Lower leg skin (tissue), 4 donors: ENCODE measurements at places on chromosomes 12 and 14. TPM values are rescaled to one million over a fixed set of nuclear protein-coding genes. Genes with fewer than 3 reads are reported as not detected.
A peak's percentile ranks its signal among the peaks of the same experiment; 100 is the strongest.

LGR5 gene
- total RNA-seq = 1.4 TPM

LRFN5 gene
- 0.88 TPM for total RNA-seq

GPRC5A gene
- 9.4 TPM for total RNA-seq

- DNase-seq = no peak
Observed at GRCh38 chr14:93431036-93431670, 414 bp downstream of the UNC79 start.

ADSS1 gene
- 8.3 TPM for total RNA-seq

- no peak for DNase-seq
Observed at GRCh38 chr12:113235976-113236375, 14.7 kb downstream of the TPCN1 start.

DNA sequence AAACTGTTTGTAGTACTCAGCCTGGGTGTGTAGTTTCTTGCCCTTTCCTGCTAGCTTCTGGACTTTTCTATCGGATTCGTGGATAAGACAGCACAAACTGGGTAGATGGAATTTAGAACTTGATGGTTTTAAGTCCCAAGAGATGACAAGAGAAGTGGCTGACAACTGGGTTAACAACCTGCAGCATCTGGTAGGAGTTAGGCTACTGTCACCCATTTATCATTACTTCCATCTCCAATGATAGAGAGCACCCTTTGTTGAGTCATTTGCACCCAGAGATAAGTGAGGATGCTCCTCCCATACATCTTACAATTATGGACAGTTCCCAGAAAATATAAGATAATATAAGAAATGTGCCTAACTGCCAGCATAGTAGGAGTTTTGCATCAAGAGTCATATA, 50.2 kb upstream of the FLRT2 start:
- no peak for DNase-seq

SYNE3 gene
- 13.8 TPM for total RNA-seq

GPR65 gene
- total RNA-seq = 0.23 TPM

DNA sequence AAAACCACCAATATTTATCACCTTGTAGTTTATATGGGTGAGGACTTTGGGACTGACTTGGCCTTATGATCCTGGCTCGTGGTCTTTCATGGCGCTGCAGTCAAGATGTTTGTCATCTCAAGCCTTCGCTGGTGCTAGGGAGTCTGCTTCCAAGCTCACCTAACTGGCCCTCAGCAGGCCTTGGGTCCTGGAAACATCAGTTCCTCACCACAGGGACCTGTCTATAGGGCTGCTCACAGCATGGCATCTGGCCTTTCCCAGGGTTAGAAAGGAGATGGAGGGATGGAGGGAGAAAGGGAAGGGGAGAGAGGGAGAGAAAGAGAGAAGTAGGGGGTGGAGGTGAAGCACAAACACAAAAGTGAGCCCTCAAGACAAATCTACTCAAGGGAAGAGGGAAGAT, 31.7 kb downstream of the VCPKMT start:
- DNase-seq = no peak

- DNase-seq = no peak
Observed at GRCh38 chr12:601976-602699, 61.1 kb downstream of the NINJ2 start.

GRCh38 chr14:78997811-78998210, 827.6 kb downstream of the NRXN3 start:
- DNase-seq = no peak

- no peak for DNase-seq
Observed at GRCh38 chr12:38985961-38986360, 80.6 kb upstream of the CPNE8 start.

GRCh38 chr12:132083941-132084620, 60.0 kb downstream of the DDX51 start:
- DNase-seq = peak; percentile 98

KMT2D gene
- 43.2 TPM for total RNA-seq

PPP4R4 gene
- total RNA-seq = 8.6 TPM

- no peak for DNase-seq
Observed at GRCh38 chr14:72332871-72333270, 400.6 kb downstream of the RGS6 start.

DNA sequence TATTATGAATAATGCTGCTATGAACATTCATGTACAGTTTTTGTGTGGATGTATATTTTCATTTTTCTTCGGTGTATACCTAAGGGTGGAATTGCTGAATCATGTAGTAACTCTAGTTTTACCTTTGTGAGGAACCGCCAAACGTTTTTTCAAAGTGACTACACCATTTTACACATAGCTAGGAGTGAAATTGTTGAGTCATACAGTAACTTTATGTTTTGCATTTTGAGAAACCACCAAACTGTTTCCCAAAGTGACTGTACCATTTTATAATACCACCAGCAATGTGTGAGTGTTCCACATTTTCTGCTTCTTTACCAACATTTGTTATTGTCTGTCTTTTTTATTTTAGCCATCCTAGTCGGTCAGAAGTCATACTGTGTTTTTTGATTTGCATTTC, 3.1 kb upstream of the TPH2 start:
- no peak for DNase-seq

DNA sequence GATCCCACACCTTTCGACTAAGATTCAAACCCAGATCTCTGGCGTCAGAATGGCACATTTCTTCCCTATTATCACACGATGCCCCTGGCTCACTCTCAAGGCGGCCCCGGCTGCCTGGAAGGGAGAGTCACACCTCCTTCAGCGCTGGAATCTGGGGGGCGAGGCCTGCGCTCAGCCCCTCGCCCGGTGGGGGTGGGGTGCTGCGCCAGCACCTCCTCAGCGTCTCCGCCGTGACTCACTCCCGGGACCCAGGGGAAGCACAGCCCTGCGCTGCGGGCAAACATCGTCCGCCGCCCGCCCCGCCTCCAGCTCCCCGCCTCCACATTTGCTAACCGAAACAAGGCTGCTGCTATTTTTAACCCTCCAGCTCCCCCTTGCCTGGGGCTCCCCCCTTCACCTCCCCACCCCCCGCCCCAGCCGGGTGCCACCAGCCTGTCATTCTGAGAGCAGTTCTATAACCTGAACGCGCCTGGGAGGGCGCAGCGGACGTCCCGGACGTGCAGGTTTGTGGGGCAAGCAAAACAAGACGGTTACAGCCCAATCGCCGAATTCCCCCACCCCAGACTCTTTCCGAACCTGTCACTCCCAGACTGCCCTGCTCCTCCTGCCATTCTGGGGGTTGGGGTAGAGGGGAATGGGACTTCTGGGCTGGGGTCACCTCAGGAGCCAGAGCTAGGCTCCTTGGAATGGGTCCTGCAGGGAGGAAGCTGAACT, 6.7 kb downstream of the HDAC7 start:
- DNase-seq = peak; percentile 88

PRR4 gene
- 62.0 TPM for total RNA-seq

GRCh38 chr12:75592638-75593335, 81.4 kb upstream of the KRR1 start:
- no peak for DNase-seq

DNA sequence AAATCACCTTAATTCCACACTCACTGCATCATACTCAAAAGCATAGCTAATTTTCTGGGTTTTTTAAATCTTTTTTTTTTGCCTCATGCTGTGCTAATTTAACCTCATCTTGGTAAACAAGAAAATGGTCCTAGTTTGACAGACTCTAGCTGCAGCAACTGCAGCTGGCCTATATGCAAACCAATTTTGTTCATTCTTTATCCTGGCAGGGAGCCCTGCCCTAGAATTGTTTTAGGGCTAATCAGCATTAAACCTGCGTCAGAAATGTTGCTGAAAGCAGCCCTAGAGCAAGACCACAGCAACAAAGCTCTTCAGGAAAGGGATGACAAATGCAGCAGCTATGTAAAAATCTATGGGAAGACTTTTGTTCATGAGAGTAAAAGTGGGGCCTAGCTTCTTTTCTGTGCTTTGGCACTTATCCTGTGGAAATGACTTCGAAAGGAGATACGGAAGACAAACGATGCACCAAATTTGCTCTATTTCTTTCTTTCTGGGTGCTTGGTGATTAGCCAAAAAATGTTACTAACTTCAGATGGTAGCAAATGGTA, 72.2 kb downstream of the DENND5B start:
- DNase-seq = no peak

GRCh38 chr14:64176330-64176729, 117.8 kb downstream of the ESR2 start:
- DNase-seq = no peak

DNA sequence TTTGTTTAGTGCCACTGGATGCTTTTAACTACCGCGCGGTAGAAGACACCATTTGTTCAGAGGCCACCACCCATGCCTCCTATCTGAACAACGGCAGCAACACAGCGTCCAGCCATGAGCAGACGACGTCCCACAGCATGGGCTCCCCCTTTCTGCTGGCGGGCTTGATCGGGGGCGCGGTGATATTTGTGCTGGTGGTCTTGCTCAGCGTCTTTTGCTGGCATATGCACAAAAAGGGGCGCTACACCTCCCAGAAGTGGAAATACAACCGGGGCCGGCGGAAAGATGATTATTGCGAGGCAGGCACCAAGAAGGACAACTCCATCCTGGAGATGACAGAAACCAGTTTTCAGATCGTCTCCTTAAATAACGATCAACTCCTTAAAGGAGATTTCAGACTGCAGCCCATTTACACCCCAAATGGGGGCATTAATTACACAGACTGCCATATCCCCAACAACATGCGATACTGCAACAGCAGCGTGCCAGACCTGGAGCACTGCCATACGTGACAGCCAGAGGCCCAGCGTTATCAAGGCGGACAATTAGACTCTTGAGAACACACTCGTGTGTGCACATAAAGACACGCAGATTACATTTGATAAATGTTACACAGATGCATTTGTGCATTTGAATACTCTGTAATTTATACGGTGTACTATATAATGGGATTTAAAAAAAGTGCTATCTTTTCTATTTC, 93.2 kb downstream of the FLRT2 start:
- no peak for DNase-seq

- DNase-seq = peak; percentile 86
Observed at GRCh38 chr14:52553002-52553670, 500 bp downstream of the GPR137C start.

TRIAP1 gene
- 16.5 TPM for total RNA-seq

GRCh38 chr12:102652645-102653313, 172.4 kb upstream of the IGF1 start:
- DNase-seq = no peak

BICD1 gene
- 2.6 TPM for total RNA-seq

CACNA1C gene
- total RNA-seq = 1.7 TPM

DNA sequence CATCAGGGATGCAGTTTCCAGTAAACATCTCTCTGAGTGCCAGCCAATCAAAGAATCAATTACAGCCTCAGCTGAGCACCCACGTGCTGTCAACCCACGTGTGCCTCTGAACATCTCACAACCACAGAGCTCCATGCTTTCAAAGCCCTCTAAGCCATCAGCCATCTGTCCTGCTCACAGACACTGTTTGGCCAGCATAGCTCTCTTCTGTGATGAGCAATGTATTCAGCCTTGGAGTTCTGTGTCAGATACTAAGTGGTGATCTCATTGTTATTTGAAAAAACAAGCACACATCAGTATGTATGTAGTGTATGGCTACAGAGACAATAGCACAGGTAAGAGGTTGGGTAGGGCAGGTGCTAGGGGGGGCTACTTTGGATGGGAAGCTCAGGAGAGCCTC, 94.3 kb downstream of the RGS6 start:
- DNase-seq = no peak

SNX6 gene
- total RNA-seq = 66.9 TPM

DNA sequence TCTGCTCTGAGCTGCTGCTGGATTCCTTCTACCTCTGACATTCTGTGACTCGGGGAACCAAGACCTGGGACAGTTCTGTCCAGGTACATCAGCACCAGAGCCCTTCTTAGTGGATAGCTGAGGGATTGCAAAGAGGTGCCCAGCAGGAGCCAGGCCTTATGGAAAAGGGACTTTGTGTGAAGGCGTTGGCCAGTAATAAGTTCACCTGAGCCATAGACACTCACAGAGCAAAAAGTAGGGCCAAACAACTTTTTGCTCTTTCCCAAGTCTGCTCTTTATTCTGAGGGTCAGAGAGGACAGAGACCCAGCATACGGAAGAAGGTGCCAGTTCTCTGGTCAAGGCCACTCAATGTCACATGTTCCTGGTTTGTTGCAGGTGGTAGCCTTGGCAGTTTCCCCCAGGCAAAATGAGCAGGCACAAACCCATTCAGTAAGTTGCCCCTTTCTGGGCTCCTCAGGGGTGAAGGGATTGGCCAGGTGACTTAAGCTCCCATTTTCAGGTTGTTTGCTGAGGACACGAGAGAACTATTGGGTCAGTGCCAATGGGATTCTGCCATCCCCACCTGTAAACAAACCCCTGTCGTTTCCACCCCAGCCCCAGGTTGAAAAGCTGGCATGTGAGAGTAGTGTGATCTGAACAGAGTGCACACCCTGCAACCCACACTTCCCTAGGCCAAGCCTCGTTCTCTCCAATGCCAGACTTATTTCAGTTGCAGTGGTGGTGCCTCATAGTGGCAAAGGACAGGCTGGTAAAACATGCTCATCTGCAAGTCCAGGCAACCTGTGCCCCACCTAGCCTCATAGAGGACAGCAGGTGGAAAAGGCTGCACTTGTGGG, 150.3 kb downstream of the SMOC1 start:
- DNase-seq = peak; percentile 48

SOX5 gene
- total RNA-seq = 31.2 TPM

CABP1 gene
- total RNA-seq = not detected

SRP54 gene
- total RNA-seq = 36.9 TPM

POTEG gene
- total RNA-seq = 0.17 TPM

- DNase-seq = peak; percentile 45
Observed at GRCh38 chr14:94373708-94374107, 14.7 kb downstream of the SERPINA1 start.

FLVCR2 gene
- 13.4 TPM for total RNA-seq

- no peak for DNase-seq
Observed at GRCh38 chr12:106369624-106370346, 12.2 kb downstream of the POLR3B start.

CD163L1 gene
- 0.11 TPM for total RNA-seq

DNA sequence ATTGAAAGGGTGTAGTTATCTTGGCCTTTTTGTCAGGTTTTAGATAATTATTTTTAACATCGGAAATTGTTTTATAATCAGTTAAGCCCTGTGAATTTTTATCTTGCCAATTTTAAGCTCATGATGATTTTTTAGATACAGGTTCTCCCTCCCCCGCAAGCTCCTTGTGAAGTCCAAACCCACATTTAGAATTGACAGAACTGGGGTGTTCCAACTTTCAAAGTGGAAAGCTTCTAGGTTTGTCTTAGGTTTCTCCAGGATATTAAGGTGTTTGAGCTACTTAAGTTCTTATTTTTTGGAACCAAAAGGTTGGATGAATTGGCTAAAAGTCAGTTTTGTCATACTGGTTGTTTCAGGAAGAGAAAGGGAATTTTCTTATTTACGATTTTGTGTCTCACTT, 49.1 kb downstream of the ATP2A2 start:
- DNase-seq = no peak

- DNase-seq = no peak
Observed at GRCh38 chr14:106493962-106494823, 967.8 kb downstream of the TMEM121 start.

DNA sequence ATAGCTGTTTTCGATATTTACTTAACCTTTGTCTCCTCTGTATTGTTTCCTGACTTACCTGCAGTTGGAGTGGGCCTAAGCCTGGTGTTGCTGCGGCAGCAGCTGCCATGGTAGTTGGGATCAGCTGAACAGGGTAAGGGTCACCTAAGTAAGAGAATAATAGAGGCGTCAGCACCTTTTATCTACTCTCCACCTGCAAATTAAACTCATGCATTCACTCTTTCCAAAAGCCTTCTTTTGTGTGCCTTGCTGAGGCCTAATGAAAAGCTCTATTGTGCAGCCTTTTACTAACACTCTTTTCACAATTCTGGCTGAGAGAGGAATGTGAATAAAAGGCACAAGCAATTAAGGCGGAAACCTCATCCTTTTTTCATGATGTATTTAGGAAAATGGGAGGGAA, 308.7 kb downstream of the SOX5 start:
- DNase-seq = no peak
